Prostate gland (tissue), 2 donors: ENCODE measurements at places on chromosomes 2 and 18.

DNA sequence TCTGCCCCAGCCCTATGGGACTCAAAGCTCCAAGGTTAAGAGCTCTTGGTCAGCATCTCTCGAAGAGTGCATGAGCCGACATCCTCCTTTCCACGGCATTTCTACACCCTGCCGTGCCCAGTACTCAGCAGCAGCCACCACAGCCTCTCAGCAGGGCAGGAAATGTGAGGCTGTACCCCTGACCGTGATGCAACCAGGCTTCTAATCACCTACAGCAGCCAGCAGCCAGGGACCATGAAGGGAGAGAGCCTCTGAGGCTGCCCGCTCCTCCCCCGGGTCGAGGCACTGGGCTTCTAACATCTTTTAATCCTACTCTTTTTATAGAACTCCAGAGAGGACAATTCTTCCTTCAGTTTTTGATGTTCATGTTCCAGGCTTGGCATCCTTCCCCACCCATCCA lies 6.5 kb downstream of the CYS1 start:
- no peak for DNase-seq

GRCh38 chr2:231914077-231914690 lies 12.0 kb downstream of the NPPC start:
- no peak for DNase-seq

DNA sequence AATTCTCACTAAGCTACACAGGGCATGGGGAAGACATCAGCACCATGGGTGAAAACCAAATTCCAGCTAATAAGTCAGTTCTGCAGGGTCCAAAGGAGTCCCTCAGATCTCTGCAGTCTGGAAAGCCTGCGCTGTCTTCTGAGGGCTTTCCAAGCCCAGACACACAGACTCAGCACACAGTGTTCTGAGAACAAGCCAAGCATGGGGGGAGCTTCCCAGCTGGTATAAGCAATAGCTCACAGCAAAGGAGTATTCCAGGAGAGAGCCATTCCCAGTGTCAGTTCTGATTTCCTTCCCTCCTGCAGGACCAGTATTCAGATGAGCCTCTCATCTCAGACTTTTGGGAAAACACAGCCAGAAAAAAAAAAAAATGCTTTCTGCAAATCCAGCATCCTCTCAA lies 370.8 kb downstream of the TNS1 start:
- no peak for DNase-seq

GRCh38 chr18:56959120-56959519 lies 187.8 kb upstream of the BOD1L2 start:
- DNase-seq = no peak

DNA sequence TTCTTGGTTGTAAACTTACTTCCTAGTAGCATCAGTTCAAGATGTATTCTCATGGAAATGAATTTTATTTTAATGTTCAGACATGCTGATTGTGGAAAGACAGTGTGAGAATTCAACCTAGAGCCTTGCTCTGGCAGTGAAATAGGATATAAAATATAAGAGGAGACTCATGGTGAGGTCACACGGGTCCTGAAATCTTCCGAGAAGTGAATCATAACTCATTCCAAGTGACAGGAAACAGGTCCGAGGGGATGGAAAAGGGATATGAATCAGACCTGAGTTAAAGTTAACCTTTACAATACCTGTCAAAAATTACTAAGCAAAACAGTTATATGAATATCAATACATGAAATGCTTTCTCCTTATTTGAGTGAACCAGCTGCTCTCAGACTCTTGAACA lies 185.2 kb upstream of the LRRTM1 start:
- no peak for DNase-seq
